ENCODE measurements at places on chromosomes 16 and 17.

DNA sequence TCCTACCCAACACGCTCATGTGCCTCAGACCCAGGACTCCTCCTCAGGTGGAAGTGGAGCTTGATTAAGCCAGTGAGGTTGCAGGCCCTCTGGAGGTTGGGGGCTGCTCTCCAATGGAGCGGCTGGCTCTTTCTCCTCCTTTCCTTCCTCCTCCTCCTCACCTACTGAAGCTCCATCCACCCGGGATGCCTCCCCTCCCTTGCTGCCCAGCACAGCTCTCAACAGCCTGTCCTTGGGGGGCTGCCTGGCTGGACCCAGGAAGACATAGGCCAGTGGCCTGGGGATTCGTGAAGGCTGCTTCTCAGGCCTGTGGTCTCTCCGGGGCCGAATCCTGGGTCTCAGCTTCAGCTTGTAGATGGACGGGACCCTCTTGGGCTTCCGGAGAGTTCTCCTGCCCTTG, 8.2 kb downstream of the GAS2L2 start:
- no peak for DNase-seq

GRCh38 chr16:22664132-22664531, 149.8 kb upstream of the HS3ST2 start:
- no peak for DNase-seq

DNA sequence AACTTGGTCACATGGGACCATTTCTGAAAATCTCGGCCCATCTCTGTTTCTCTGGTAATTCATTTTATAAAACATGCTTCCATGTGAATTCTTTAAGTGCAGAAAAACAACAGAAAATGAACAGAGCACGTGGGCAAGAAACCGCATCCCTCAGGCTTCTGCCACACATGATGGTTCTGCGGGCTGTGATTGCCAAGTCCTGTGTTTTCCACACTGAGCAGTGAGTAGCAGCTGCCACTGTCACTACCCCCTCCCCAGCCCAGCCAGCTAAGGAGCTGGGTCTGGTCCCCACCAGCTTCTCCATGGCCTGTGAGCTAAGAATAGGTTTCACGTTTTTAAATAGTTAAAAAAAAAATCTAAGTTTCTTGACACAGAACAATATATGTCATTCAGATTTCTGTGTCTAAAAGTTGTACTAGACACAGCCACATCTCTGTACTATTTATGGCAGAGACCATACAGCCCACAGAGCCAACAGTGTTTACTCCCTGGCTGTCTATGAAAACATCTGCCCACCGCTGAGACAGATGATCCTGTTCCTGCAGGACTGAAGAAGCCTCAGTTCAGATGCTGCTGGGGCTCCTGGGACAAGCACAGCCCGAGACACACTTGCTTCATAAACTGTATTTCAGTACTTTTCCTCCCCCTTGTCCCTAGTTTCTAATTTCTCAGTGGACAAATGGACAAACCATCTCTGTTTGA, 41.5 kb downstream of the USP22 start:
- no peak for DNase-seq

- no peak for DNase-seq
Observed at GRCh38 chr16:71895679-71896365, 491 bp downstream of the IST1 start.

DNA sequence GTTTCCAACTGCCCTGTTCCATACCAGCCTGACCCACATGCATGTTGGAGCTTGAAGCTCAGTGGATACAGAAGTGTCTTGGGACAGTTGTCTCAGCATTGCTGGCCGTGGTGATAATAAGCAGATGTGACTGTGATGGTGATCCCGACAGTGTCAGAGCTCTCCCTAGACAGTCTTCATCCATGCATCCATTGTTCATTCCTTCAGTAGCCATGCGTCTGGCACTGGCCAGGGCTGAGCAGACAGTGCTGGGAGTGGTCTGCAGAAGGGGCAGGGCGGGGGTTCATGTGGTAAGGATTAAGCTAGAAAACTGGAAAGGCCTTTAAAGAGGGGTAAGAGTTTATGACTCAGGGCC, 68.1 kb downstream of the GNAO1 start:
- DNase-seq: no peak
